Neuronal stem cell (in vitro differentiated cells): ENCODE measurements at places on chromosomes 5 and 9.

DNA sequence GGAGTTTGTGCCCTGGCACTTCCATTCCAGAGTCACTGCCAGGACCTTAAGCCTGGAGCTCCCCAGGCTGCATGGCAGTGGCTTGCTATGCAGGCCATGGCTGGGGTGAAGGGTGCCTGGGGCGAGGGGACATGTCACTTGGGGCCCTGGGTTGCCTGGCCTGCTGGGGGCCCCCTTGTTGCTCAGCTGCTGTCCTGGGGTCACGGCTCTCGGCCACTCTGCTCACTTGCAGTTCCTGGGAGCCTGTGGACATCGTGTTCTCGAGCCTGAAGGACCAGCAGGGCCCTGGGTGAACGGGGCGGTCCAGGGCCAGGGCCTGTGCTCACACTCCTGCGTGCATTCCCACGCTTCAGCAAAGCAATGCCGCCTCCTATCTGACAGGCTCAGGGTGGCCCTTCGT, 14.5 kb upstream of the SLC2A6 start:
- DNase-seq: no peak

DNA sequence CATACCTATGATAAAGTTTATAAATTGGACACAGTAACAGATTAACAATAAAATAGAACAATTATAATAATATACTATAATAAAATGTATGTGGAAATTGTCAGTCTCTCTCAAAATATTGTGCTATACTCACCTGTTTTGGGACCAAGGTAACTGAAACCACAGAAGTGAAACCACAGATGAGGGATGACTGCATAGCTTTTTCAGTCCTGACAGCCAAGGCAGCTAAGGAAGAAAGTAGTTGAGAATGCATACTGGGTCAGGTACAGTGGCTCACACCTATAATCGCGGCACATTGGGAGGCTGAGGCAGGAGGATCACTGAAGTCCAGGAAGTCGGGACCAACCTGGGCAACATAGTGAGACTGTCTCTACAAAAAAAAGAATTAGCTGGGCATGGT, 8.9 kb downstream of the SRP19 start:
- no peak for DNase-seq

- DNase-seq: no peak
Measured at GRCh38 chr5:93886917-93887361, 145.5 kb upstream of the POU5F2 start.

GRCh38 chr9:2066312-2067273, 51.4 kb downstream of the SMARCA2 start:
- no peak for DNase-seq

DNA sequence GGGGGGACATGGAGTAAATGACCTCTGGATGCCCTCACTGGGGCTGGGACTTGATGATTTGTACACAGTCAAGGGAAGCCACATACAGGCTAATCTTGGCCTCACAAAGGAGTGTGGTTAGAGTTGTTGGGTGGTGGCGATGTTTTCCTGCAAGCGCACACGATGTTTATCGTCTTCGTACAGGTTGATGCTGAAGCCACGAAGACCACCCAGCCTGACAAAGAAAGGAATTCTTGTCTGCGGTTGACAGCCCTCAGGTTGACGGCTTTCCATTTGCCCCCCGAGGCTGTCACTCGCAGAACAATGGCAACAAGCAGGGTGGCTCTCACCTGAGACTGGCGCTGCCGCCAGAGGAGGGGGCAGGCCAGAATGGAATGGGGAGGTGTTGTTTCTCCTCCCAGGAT, 14.1 kb upstream of the XPA start:
- DNase-seq: peak; percentile 8

- no peak for DNase-seq
Measured at GRCh38 chr9:137606005-137606621, 627 bp downstream of the ARRDC1 start.

DNA sequence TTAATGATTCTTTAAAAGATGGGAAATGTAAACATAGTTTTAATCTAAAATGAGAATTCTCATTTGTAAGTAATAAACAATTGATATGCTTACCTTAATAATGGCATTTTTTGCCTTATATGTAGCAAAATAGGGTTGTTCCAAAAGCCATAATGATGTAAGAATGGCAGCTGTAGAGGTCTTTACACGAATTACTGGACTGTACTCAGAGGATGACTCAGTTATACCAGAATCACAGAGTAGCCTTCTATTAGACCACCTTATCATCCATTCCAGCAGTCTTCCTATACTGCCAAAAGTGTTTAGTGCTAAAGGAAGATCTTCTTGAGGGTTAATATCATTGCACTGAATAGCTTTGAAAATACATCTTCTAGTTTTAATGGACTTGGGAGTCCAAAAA, 66.5 kb downstream of the CPLANE1 start:
- no peak for DNase-seq

GRCh38 chr9:88418025-88418424, 29.8 kb downstream of the SPIN1 start:
- DNase-seq: no peak

DNA sequence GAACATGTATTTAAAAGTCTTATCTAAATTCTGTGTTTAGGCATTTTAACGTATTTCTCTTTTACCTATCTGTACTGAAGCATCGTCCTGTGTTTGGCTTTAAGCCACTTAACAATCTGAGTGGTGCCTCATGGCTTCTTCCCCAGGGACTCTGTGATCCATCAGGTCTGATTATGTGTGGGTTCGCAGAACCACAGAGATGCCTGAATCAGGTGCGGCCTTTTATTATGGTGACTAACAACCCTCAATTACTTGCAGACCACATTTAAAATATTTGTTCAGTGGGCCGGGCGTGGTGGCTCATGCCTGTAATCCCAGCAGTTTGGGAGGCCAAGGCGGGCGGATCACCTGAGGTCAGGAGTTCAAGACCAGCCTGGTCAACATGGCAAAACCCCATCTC, 39.6 kb upstream of the SAP30L start:
- no peak for DNase-seq

DNA sequence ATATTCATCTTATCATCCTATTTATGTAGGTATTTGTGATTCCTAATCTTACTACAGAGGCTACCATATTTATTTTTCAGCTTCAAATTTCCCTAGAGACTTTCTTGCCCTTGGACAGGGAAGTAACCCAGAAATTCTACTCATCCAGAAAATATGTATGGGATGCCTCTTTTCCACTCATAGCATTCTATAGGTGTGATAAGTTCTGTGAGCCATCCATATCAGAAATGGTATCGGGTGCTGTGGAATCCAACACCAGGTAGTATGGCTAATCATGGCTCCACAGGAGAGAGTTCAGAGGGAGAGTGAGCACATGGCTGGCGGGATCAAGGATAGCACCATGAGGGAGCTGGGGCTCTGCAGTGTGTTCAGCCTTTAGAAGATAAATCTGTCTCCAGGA, 349.3 kb upstream of the ACTBL2 start:
- no peak for DNase-seq

DNA sequence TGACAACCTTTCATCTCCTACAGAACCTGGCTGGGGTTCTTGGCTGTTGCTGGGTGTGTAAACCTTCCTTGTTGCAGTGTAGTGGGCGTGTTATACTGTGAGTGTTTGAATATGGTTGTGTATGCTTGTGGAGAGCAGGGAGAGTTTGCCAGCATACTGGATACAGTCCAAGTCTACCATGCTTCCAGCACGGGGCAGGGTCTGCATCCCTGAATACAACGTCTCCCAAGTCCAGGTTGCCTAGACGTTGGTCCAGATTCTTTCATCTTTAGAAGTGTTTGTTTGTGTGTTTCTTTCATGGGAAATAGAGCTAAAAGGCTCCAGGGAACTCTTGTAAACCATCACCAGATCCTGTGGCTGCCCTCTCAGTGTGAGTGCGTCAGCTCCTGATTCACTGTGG, 46.4 kb downstream of the SYK start:
- DNase-seq: no peak

DNA sequence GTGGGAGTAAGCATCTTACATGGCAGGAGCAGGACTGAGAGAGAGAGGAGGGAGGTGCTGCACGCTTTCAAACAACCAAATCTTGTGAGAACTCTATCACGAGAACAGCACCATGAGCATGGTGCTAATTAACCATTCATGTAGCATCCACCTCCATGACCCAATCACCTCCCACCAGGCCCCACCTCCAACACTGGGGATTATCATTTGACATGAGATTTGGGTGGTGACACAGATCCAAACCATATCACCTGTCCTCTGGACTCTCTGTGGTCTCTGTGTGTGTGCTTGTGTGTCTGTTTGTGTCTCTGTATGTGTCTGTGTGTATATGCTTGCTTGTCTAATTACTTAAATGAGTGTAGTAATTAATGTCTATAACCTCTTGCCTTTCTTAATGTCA, 31.1 kb downstream of the SEC61B start:
- DNase-seq: no peak

DNA sequence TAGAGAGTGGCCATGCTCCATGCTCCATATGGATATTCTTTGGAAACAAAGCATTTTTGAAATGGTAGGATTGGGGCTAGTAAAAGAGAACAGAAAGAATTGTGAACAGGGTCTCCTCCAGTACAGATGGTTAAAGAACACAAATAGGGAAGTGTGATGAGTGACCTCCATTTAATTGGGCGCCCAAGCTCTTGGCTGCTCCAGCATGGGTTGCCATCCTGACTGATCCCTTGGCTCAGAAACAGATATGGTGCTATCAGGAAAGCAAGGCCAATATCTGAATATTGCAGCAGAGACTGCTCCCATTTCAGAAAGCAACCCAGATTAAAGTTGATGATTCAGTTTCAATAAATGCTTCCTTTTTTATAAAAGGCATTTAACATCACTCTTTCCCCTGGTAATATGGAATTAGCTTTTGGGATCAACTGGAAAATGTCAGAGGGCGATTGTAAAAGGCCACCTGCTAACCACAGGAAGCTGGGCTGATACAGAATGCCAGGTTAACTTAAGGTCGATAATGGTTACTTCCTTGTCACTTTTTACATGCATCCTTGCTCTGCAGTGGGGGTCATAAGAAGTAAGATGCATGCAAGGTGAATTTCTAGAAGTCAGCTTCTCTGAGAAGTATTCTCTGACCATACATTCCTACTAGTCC, 52.9 kb downstream of the TMC1 start:
- DNase-seq: no peak

GRCh38 chr5:5340206-5340729, 82.2 kb upstream of the ICE1 start:
- no peak for DNase-seq

DNA sequence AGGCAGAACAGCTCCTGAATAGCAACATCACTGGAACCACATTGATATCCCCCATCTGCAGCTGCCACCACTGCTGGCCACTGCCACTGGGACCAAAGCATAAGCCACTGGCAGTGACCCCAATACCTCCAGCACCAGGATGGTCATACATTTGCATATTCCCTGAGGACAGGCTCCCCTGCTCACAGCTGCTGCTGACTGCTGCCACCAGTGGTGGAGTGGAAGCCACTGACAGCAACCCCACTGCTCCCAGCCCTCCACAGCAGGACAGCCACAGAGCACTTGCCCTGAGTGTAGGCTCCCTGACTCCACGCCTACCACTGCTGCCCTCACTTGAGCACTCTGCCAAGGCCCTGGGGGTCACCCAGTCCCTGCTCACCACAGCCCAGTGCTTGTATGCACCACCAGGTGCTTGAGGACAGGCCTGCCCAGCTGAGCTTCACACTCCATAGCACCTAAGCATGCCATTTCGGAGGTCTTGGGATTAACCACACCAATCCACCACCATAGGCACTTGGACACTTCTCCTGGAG, 327.4 kb upstream of the RPS23 start:
- no peak for DNase-seq

DNA sequence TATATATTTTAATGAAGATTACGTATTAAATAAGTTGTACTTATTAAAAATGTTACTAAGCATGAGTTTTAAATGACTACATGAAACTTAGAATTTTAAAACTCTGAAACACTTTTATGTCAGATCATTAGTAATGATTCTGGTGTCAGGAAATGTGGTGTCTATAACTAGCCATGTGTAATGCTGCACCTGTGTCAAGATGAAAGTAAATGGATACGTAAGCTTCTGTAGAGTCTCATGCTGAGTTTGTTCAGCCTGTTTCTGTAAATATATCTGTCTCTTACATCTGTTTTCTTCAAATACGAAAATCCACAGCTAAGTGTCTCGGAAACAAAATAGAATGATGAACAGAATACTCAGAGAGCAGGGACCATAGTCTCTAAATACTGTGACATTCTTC, 278.0 kb upstream of the SMC2 start:
- no peak for DNase-seq

GRCh38 chr9:77158772-77159513, 18.4 kb upstream of the VPS13A start:
- DNase-seq: no peak

DNA sequence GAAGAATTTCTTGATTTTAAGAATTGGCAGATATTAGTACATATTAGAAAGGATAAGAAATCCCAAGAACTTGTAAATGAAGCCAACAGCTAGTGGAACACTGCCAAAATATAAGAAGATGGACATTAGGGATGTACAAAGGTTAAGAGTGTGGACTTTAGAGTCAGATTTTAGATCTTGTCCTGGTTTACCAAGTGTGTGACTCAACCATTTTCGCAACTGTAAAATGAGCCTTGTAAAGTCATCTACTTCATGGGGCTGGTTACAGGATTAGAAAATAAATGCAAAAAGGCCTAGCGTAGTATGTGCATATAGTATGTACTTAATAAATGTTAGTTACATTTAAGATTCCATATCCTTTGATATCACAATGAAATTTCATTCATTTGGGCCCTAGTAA, 260.0 kb downstream of the RAB3C start:
- DNase-seq: no peak

DNA sequence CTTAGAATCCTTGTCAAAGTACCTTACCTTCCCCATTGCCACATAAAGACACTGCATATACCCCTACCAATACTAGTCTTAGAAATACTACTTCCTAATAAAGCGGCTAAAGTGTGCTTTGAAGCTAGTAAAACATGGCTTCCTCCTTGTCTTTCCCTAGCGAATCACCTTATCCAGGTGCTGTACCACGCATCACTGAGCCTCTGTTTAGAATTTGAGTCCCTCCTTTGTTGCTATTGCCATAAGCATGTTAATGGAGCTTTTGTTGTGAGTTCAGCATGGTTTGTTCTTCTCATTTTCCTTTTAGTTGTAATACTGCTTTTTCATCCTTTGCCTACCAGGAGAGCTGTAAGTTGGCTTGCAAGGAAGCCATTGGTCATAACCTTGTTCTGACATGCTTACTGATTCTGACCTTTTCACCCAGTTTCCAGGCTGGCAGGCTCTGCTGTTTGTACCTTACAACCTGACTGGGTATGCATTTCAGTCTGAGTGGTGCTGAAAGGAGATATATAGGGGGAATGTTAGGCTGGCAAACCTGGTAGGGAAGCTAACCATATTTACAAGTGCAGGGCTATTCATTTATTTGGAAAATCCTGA, 49.8 kb downstream of the LMNB1 start:
- no peak for DNase-seq

DNA sequence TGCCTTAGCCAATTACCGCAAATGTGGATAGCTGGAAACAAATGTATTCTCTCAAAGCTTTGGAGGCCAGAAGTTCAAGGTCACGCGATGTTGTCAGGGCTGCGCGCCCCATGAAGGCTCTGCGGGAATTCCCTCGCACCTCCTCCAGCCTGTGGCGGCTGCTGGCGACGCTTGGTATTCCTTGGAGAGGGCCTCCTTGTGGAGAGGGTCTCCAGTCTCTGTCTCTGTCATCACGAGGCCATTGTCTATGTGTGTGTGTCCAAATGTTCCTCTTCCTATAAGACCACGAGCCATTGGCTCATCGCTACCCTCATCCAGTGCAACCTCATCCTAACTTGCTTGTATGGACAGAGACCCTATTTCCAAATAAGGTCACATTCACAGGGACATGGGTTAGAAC, 97.5 kb downstream of the ANKRD33B start:
- DNase-seq: no peak
